AG10803 (cell line): ENCODE measurements at places on chromosomes 3 and 15.
A peak's percentile ranks its signal among the peaks of the same experiment; 100 is the strongest.

- no peak for DNase-seq
Measured at GRCh38 chr3:142597906-142598305, 1.7 kb downstream of the PLS1 start.

DNA sequence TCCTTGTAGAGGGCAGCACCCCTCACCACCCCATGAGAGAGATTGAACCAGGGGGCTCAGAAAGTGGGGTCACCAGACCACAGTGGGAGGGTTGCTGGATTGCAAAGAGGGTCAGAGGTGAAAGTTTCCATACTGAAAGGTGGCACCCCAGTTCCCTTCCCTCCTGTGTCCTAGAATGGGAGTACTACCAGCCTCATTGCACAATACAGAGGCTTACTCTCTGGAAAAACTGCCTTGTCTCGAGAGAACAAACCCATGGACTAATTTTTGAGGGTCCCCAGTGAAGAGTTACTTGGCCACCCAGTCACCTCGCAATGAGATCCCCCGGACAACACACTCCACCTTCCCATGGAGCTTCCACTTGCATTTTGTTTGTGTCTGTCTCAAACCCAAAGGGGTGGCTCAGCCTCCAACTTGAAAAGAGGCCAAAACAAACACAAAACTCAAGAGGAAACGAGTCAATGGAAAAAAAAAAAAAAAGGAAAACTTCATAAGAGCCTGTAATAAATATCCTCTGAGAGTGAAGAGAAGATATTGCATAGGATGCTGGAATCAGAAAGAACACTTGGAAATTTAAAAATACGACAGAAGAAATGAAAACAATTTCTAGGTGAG, 18.6 kb downstream of the MESP2 start:
- peak; percentile 33 for DNase-seq

GRCh38 chr3:117483839-117484238, 774.3 kb downstream of the TUSC7 start:
- DNase-seq = no peak

DNA sequence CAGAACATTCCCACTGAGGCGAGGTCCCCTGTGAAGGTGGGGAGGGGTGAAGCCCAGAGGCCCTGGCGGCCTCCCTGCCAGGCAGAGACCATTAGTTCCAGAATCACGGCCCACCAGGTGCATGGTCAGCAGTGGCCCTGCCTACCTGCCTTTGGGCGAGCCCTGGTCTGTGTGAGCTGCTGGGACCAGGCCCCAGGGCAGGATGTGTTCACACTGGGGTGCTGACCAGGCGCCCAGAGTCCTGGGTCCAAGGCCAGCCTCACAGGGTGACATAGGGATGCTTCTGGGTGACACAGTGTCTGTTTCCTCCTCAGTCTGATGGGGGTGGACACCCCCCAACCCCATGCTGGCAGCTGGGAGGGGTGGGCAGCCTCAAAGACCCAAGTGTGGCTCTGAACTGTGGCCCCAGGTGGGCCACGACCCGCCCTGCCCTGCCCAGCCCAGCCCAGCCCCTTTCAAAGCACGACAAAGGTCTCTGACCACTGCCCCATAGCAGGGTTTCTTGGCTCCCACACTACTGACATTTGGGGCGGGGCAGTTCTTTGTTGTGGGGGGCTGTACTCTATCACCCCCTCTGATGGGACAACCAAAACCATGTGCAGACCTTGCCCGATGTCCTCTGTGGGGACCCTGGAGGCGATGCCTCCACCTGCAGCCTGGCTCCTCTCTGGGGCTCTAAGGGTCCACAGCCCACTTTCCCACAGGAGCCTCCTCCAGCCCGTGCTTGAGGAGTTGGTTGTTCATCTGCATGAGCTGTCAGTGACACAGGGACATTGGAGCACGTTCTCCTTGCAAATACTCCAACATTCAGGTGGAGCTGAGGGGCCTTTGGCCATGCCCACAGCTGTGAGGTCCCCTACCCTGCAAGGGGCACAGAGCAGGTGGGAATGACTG, 44.8 kb upstream of the SLC41A3 start:
- DNase-seq = no peak

- peak; percentile 8 for DNase-seq
Measured at GRCh38 chr3:64995857-64996551, 308.2 kb upstream of the ADAMTS9 start.

GRCh38 chr15:68235022-68235421, 5.5 kb upstream of the CLN6 start:
- no peak for DNase-seq

GRCh38 chr15:91022832-91023129, 387 bp upstream of the VPS33B start:
- no peak for DNase-seq

DNA sequence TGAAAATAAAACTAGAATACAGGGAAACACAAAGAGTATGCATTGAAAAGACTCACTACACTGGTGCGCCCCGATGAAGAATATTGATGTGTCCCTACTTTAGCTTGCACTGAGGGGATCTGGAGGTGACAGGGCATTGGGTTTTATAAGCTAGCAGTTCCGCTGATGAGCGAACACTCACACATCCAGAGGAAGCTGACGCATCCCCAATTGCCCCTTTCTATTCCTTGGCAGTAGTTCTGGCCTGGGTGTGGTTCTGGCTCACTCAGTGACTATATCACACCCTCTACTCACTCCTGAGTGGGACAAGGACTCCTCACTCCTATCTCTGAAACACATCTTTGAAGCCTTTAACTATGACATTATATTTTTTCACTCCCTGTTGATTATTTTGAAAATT, 71.0 kb downstream of the B3GNT5 start:
- no peak for DNase-seq

DNA sequence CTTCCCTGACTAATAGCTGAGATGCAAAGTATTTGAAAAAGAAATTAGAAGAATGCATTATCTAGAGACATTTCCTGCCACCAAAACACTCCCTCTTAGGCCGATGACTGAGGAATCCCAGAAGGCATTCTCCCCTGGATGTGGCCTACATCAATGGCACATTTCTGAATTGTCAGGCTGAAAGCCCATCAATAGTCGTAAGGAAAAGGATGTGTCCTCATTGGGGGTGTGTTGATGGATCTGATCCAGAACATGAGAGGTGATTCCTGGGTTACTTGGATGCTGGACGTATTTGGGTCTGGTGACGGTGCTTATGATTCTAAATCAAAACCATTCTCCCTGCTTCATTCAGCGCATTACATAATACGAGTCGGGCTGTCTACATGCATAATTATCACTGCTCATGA, 216.9 kb upstream of the CDIN1 start:
- peak; percentile 79 for DNase-seq

- no peak for DNase-seq
Measured at GRCh38 chr3:61686228-61686648, 124.9 kb downstream of the PTPRG start.

- no peak for DNase-seq
Measured at GRCh38 chr3:11206316-11206715, 52.0 kb downstream of the HRH1 start.

GRCh38 chr3:113111011-113111707, 100.2 kb upstream of the BOC start:
- no peak for DNase-seq

DNA sequence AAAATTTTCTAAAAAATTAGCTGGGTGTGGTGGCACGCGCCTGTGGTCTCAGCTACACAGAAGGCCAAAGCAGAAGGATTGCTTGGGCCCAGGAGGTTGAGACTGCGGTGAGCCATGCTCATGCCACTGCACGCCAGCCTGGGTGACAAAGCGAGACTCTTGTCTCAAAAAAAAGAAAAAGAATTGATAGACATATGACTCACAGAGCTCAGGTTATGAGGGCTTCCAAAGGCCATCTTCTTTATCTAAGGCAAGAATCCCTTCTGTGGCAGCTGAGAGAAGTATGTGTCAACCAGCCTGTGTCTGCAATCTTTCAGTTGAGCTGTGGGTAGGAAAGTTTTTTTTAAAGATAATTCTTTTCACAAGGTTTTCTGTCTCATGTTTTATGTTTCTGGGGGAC, 53.9 kb downstream of the MRPS25 start:
- DNase-seq = no peak

DNA sequence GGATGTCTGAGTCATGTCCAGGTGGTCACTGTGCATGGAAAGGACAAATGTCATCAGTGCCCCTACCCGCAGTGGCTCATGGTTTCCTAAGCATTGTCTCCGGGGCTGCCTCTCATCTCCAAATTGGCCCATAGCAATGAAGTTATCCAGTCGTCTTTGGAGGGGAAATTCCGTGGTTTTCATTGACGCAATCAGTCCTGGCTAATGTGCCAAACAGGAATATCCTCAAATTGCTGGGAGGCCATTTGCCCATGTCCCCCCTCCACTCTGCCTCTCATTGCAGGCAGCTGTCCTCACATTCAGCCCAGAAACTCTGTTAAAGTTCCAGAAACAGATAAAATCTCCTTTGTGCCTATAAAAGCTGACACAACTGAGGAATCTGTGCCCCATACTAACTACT, 81.6 kb downstream of the MCTP2 start:
- DNase-seq = peak; percentile 36

- DNase-seq = no peak
Measured at GRCh38 chr3:114286266-114286665, 7.6 kb upstream of the TIGIT start.

GRCh38 chr3:191240486-191240885, 41.4 kb downstream of the OSTN start:
- DNase-seq = no peak

- DNase-seq = no peak
Measured at GRCh38 chr15:71133747-71134472, 18.6 kb downstream of the THSD4 start.

DNA sequence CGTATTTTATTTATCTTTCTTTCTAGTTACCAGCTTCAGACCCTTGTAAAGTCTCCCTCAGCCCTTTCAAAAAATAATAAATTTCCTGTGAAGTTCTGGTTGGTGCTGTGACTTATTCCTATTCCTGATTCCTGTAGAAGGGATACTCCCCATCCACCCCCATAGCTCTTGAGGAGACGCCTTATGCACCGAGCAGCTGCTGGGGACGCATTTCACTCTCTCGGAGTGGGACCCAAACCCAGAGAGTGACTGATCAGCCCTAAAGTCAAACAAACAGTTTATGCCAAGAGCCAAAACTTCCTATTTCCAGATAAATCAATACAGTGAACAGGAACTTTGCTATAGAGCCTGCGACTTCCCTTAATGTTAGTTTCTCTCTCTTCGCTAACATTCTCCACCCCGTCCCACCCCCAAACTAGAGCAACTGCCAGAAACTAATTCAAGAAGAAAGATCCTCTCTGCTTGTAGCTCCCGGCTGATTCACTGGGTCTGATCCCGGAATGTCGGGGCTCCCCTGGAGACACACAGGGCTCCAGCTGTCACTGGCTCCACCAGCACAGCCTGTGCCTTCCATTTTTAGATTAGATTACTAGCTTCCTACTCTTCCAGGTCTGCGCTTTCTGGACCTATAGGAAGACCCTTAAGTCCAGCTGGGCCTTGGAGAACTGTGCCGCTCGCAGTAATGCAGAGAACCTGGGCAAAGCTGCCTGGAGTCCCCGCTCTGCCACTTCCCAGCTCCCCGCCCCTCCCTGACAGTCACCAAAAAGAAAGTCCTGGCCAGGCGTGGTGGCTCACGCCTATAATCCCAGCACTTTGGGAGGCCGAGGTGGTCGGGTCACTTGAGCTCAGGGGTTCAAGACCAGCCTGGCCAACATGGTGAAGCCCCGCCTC, 45.2 kb downstream of the KLHL25 start:
- peak; percentile 47 for DNase-seq

- DNase-seq = no peak
Measured at GRCh38 chr3:111603679-111604078, 8.5 kb upstream of the ZBED2 start.

- DNase-seq = no peak
Measured at GRCh38 chr3:134052370-134052769, 22.6 kb upstream of the SLCO2A1 start.

- DNase-seq = peak; percentile 31
Measured at GRCh38 chr3:354432-354831, 157.9 kb downstream of the CHL1 start.

- DNase-seq = no peak
Measured at GRCh38 chr3:140243575-140243974, 308.6 kb downstream of the CLSTN2 start.

- DNase-seq = no peak
Measured at GRCh38 chr3:2099028-2099671, 484 bp downstream of the CNTN4 start.

GRCh38 chr3:191972714-191973398, 511.9 kb downstream of the PYDC2 start:
- DNase-seq = no peak

DNA sequence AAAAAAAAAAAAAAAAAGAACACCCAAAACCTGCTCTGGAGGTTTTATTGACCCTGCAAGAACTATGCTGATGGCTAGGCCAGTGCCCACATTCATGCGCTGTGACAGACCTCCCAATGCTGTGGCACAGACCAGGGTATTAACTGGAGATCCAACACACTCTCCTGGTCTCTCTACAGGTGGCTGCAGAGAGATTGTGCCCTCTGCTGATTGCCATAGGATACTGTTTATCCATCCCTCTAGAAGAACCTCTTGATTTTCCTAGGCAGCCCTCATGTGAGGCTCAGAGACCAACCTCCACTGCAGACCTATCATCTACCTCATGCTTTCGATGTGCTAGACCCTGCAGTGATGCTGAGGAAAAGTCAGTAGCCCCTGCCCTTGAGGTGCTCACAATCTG, 125.5 kb upstream of the TRIM42 start:
- no peak for DNase-seq

DNA sequence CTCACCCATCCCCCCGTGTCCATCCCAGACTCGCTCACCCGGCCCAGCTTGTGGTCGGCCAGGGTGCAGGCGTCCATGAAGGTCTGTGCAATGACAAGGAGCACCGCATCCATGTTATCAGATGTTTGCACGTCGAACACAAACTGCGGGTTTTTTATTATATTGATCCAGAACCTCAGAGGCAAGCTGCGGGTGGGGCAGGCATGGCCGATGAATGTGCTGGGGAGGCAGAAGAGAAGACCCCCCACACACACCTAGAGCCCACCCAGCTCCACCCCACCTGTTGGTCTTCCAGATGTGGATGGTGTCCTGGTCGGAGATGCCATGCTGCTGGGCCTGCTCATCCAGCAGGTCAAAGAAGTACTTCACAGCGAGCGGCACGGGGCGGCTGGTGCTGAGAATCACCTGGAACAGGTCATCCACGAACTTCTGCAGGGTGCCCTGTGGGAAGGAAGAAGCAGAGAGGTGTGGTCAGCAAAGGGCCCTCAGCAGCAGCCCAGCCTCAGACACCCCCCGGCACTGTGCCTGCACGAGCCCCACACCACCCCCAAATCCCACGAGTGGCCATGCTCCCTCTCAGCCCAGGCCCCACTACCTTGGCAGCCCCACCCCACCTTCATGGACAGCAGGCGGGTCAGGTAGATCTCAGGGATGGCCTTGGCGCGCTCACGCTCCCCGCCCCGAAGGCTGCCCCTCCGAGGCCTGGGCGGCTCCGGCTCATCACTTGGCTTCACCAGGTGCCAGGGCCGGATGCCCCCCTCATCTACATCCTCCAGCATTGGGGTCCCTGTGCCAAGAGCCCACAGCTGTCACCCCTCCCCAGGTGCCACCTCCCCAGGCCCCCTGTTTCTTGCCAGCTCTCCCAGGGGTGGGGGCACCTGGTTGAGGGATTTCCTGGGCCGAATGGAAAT, 20.3 kb downstream of the PLXNB1 start:
- DNase-seq = no peak

GRCh38 chr15:56428821-56429458, 36.0 kb downstream of the MNS1 start:
- DNase-seq = peak; percentile 40
